ENCODE measurements at places on chromosomes 7 and 10.

DNA sequence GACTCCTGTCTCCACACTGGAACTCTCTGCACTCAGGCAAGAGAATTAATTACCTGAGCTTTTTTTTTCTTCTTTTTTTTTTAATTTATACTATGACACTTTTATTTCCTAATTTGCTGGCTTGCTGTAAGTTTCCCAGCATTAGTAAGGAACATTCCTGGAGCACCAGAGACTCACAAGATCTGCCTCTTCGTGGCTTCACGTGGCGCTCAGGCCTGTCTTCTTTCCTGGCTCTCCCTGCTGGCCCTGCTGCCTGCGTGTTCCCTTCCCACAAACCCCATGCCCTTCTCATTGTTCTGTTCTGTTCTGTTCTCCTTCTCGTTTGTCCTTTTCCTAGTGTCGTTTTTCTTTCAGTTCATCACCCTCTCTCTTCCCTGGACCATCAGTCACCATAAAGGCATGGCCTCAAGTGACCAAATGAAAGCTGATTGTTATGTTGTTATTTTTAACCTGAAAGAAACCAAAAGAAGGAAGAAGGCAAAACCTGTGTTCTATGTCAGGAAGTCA, 591.6 kb upstream of the PFKP start:
- no peak for DNase-seq

- no peak for DNase-seq
Measured at GRCh38 chr7:80087051-80087770, 47.4 kb upstream of the GNAI1 start.

DNA sequence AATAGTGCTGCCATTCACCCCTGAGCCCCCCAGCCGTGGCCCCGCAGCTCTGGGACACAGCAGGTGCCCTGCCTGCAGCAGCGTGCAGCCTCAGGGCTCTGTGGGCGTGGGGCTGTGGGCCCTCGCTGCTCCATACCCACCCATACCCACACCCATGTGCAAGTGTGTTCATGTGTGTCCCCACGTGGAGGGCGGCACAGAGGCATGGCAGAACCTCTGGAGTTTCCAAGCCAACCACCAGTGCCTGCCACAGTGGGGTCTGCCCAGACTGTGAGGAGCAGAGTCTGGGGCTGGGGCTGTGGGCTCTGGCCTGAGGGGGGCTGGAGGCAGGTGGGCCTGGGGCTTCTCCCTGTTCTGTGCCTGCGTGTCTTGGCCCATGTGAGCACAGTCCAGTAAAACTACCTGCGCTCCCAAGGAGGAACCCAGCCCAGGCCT, 2.4 kb downstream of the PRAP1 start:
- no peak for DNase-seq

DNA sequence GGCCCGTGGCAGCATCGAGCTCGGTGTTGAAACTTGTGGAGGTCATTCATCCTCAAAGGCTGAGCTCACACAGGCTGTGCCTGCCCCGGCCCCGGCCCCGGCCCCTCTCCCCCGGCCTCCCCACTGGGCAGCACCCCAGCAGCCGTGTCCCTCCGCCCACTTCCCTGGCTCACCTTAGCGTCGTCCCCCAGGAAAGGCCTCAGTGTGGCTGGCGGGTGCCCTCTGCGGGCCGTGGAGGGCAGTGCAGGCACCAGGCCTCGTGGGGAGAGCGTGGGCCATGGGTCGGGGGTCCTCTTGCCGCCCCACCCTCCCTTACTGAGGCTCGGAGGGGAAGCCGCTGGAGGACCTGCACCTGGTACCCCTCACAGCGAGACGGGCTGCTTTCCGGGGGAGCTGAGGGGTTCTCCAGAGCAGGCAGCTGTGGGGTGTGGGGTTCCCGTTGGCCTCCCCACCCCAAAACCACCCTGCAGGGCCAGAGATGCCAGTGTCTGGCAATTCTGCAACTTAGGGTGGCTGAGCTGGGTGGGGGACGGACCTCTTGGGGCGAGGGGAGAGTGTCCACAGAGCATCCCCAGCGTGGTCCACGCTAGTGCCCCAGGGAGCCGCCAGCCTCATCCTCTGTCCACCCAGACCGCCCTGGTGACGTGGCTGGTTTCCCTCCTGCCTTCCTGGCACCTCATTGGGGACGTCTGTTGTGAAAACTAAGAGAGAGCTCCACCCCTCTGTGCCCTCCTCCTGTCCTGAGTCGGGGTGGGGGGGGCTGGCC, 44.2 kb upstream of the DPYSL4 start:
- DNase-seq, result no peak

DNA sequence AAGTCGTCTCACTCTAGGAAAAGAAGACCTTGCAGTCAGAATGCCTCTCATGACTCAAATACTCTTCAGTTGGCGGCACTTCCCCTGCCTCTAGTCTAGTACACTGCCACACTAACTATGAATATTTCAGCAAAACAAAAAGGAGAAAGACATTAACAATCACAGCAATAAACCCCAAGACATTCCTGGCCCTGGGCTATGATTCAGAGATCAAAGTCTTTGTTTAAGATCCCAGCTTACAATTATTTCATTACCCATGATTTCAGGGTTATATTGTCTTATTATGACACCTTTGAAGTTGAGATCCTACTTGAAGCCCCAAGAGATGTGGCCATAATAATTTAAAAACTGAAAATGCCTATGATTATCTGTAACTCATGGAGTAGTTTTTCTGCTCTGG, 597.5 kb downstream of the REEP3 start:
- no peak for DNase-seq

DNA sequence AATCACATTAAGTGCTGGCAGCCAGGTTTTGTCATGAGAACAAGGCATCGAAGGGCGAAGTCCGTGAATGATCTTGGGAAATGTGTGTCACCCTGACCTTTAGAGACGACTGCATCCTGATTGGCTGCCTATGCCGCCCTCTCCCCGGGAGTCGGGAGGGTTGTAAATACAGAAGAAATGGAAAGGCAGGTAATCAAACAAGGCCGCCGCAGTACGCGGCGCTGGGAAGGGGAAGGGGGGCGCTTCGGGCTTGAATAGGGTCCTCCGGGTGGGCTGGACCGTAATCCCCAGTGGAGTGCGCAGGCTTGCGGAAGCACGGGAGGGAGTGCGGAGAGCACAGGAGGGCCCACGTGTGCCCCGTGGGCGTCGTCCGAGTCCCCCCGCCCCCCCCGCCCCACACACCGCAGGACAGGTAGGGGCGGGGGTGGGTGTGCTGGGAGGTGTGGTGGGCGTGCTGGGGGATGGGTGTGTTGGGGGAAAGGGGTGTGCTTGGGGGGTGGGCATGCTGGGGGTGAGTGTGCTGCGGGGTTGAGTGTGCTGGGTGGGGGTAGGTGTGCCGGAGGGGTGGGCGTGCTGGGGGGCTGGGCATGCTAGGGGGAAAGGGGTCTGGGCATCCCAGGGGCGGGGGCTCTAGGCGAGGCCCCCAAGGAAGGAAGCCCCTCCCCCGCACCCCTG, 169.4 kb downstream of the ARHGAP12 start:
- DNase-seq, result no peak

- no peak for DNase-seq
Measured at GRCh38 chr10:5858811-5859210, 30.9 kb downstream of the ANKRD16 start.

DNA sequence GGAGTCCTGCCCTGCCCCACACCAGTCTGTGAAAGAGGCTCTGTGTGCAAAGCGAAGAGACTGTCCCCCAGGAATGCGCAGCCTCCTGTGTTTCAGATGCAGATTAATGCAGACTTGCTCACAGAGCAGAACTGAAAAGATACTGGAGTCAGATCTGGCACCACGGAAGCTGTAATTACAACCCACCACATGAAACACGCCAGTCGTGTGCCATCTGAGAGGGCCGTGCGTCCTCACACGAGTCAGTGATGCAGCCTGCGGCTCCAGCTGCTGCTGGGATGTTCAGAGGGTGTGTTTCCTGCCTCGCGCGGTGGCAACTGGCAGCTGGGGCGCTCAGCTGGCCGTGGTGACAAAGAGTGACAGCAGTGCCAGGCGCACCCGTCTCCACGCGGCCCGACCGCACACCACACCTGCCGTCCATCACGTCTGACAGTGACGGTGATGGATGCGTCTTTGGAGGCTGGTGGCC, 50.0 kb downstream of the NKX6-2 start:
- DNase-seq, result no peak

- DNase-seq, result no peak
Measured at GRCh38 chr7:94243066-94243711, 151.5 kb upstream of the COL1A2 start.

DNA sequence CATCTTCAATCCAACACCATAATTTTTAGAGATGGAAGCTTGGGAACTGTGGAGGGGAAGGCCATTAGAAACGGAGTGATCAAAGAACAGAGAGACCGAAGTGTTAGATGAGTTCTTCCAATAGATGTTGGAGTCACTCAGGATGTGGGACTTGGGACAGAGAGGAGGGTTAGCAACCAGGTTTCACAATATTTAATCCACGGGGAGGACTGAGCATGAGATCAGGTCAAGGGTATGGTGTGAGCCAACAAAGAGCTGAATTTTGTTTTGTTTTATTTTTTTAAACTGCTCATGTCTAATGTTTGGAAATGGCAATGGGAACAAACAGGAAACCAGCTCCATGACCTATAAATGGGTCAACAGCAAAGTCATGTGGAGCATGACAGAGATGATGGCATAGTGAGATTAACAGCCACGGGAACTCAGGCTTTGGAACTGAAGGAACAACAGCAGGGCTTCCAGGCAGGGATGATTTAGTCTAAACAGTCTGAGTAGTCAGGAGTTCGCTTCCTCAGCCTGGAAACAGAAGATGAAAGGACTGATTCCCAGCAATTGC, 38.9 kb upstream of the AMPH start:
- DNase-seq, result no peak

DNA sequence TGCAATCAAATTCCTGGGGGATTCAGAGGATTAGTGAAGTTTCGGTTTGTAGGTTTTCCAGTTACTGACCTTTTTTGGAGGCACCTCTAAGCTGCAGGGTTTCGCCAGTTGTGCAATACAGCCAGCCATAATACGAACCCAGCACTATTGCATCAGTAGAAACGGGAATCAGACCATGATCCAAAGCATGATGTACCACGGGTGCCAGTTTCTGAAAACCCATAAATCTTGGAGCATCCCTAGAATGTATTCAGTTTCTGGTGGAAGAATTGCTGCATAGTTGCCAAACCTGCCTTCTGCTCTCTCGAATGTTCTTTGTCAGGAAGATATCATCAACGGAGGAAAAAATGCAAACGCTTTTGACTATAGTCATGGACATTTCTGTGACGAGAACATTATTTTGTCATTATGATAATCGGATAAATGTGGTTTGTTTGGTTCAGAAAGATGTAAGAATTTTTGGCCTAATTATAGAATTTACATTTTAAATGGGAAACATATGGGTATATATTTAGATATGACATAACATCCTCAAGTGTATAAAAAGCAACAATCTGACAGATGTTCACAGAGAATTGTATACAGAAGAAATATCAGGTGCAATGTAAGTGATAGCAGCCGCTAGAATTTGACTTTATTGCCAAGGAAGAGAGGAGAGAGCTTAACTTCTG, 186.2 kb upstream of the PRKCQ start:
- DNase-seq, result no peak

DNA sequence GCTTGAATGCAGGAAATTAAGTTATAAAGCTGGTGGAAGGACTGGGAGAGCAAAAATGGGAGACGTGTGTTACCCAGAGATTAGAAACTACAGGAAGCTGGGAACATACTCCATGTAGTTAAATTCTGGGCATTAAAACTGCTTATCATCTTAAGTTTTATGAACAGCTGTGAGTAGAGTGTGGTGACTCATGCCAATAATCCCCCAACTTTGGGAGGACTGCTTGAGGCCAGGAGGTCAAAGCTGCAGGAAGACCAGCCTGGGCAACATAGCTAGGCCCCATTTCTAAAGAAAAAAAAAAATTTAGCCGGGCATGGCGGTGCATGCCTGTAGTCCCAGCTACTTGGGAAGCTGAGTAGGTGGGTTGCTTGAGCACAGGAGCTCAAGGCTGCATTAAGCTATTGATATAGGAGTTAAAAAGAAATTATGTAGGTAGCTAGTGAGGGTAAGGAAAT, 56.2 kb upstream of the SEPHS1 start:
- DNase-seq, result no peak

DNA sequence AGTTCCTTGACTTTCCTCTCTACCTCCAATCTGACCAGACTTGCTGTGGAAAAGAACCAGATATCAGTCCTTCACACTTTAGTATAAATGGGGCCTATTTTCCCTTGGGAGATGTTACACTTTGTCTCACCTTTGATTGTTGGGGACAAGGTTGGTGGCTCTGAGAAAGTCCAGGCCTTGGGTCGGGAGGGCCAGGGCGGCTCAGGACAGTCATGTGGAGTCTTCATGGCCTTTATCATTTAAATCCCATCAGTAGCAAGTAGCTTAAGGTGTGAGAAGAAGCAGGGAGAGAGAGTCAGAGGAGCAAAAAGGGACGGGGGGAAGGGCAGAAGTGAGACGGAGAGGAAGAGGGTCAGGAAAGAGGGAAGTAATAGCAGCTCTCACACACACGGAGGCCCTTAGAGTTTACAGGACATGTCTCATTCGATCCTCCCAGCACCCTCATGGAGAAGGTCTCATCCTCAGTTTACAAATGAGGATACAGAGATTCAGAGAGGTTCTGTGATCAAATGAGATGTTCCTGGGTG, 40.5 kb downstream of the TBATA start:
- DNase-seq, result no peak

DNA sequence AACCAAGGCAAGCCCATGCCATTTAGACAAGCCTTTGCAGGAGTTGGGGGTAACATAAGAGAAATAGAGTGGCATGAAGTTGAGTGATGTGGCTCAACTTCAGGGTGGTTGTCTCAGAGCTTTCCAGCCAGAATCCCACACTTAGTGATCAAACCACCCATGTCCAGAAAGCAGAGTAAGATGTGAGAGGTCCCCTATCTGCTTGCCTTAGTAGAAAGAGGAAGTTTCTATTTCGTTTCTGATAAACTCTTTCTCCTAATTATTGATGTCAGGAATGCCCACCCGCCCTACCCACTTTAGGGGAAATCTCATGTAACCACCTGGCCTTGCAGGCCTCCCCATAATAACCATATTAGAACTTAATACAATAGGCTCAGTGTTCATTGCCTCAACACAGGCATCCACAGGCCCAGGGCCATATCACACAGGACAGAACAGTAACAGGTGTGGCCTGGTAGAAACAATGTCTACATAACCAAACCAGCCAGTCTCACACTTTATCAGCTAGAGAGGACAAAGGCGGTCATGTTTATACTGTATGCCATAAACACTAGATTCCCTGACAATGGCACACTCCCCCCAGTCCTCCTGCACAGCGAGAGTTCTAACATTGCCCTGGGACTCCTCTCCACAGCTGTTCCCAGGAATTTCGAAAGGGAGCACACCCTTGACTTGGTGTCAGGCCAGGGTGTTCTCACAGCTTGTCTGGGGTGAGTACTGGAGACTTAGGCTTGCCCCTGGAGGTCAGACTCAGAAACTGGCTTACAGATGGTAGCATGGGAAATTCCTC, 364.4 kb downstream of the CXCL12 start:
- DNase-seq, result no peak

GRCh38 chr7:105118612-105119600, 104.9 kb downstream of the KMT2E start:
- no peak for DNase-seq

- no peak for DNase-seq
Measured at GRCh38 chr10:79072994-79073645, 4.4 kb downstream of the ZMIZ1 start.

DNA sequence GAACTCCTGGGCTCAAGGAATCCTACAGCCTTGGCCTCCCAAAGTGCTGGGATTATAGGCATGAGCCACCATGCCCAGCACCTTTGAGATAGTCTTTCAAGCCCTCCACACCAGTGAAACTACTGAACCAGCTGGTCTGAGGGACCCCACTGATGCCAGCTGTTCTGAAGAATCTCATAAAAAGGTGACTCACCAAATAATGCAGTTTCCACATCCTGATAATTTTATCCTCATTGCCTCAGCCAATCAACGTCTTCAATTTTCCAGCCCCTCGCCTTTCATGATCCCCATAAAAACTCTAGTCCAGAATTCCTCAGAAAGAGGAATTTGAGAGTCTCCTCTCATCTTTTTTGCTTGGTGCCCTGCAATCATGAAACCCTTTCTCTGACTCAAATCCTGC, 1691.6 kb upstream of the LRRTM3 start:
- DNase-seq, result no peak

Measured in kidney epithelial cell (primary cell).